ENCODE measurements at places on chromosomes 13 and 19. TPM values are rescaled to one million over a fixed set of nuclear protein-coding genes. Genes with fewer than 3 reads are reported as not detected.

DNA sequence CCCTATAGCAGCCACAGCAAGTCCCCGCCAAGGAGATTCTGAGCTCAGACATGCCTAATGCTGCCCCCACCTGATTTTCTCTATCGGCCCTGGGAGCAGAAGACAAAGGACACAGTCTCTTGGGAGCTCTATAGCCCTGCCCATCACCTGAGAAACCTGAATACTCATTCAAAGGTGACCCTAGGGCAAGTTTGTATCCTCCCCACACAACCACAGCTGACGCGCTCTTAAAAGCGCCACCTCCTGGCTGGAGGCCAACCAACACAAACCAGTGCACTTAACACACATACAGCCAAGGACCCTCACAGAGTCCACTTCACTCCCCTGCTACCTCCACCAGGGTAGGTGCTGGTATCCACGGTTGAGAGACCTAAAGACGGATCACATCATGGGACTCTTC lies 8.8 kb upstream of the IGFL4 start:
- H3K27me3 ChIP-seq = no peaks in the 10 kb centered on the region
- H3K4me3 ChIP-seq = no peak overlapping the region
- no peaks in the 10 kb centered on the region for H3K36me3 ChIP-seq
- no peaks in the 10 kb centered on the region for H3K4me1 ChIP-seq
- DNase-seq = no peak

DNA sequence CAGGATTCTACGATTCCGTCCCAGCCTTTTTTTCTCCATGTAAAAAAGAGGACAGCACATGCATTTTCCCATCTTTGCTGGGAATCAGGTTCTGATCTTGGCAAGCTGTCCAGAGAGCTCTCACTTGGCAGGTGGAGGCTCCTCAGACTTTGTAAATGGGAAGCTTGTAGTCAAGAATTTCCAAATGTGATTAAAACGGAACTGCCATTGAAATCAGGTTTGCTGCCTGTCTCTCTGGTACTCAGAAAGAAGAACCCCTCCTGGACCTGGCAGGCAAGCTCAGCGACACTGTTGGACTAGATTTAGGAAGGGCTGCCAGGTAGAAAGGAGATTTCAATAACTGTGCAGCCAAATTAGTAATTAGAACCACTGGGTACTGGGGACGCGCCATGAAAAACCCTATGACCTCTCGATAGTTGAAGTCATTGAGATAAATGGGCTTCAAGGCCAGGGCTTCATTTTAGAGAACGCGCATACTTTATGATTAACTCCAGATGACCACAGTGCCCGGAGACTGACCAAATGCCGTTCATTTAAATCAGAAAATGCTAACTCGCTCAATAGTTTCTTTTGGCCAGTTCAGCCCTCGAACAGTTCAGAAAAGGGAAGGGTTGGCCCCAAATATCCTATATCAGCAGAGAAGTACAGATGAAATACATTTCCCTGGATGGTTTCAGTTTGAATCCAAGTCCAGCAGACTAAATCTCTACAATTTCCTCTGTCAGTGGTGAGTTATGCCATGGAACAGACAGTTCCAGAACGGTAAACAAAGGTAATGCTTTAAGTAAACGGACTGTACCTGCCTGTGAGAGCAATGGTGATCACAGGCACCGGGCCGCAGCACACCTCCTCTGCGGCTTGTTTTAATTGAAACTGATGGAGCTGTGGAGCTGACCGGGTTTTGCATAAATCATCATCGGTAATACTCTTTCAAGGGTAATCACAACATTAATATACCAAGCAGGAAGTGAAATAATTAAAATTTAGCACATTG lies 517.4 kb downstream of the RFC3 start:
- no peak overlapping the region for H3K4me3 ChIP-seq
- DNase-seq = no peak
- no peak overlapping the region for H3K27ac ChIP-seq
- no peaks in the 10 kb centered on the region for H3K4me1 ChIP-seq

GRCh38 chr19:1271528-1272422 lies 2.6 kb downstream of the CIRBP start:
- H3K4me3 ChIP-seq = peak overlapping the region; percentile 99
- peak overlapping the region; percentile 91 for H3K27ac ChIP-seq
- no peak for DNase-seq
- H3K36me3 ChIP-seq = peaks cover 21% of the 10 kb centered on the region
- no peaks in the 10 kb centered on the region for H3K27me3 ChIP-seq

GRCh38 chr19:48469289-48469881 lies at the start of gene CYTH2:
TSS of gene CYTH2 (plus strand) at chr19:48469369. CDS start at chr19:48469508, 139 bp downstream.
- H3K27me3 ChIP-seq = no peaks in the 10 kb centered on the region
- H3K4me1 ChIP-seq = peaks cover 27% of the 10 kb centered on the region
- DNase-seq = no peak
- peak within 1 kb of the TSS; percentile 68 for H3K4me3 ChIP-seq

DNA sequence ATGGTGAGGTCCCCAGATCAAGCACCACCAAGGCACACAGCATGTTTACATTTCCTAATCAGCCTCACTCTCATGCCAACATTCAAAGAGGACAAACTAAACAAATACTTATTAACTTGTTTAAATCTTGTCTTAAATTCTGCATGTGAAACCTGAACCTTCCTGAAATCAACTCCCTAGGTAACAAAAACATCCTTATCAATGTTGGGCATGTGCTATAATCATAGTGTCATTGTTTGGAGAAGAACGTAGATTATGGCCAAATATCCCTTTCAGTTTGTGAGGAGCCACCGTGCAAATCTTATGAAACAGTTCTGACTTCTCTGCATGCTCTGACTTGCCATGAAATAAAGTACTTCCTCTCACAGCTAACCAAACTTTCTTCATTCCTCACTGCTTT lies 123.8 kb downstream of the NDFIP2 start:
- H3K4me1 ChIP-seq = no peaks in the 10 kb centered on the region
- no peak overlapping the region for H3K27ac ChIP-seq
- H3K4me3 ChIP-seq = no peak overlapping the region
- no peaks in the 10 kb centered on the region for H3K36me3 ChIP-seq
- no peak for DNase-seq

Gene PCP2
- 8.9 TPM for total RNA-seq

Measured in T-cell (primary cell).